ENCODE measurements at places on chromosomes 6 and 20.

DNA sequence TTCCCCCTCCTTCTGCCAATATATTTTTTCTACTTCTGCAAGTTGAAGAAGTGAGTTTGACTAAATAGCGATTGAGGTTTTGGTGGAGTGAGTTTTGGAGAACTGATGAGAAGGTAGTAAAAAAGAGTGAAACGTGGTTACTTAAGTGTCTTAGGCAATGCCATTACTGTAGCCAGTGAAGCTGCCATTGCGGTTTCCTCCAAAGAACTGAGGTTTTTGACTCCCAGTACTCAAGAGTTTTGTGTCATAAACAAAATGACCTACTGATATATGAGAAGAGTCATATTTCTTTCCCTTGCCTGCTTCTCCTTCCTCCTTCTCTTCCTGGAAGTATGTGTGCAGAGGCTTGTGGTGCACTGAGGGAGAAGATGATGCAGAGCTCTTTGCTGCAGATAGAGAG, 554.5 kb upstream of the MAP3K7 start:
- DNase-seq = no peak

GRCh38 chr20:43662943-43663655, 3.8 kb upstream of the MYBL2 start:
- no peak for DNase-seq

GRCh38 chr6:147179809-147180208, 24.4 kb upstream of the STXBP5 start:
- DNase-seq = no peak

- no peak for DNase-seq
Measured at GRCh38 chr6:117739869-117740268, 64.6 kb downstream of the NUS1 start.

GRCh38 chr20:46264391-46265266, 43.7 kb downstream of the CDH22 start:
- DNase-seq = no peak

DNA sequence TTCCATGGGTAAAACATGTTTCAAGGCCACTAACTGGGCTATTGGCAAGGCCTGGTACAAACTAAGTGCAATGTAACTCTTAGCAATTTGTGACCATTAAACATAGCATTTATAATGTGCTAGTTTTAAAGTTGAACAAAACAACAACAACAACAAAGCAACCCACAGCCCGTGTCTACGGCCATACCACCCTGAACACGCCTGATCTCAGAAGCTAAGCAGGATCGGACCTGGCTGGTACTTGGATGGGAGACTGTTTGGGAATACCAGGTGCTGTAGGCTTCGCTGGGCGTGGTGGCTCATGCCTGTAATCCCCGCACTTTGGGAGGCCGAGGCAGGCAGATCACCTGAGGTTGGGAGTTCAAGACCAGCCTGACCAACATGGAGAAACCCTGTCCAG, 61.0 kb downstream of the SGK1 start:
- no peak for DNase-seq

DNA sequence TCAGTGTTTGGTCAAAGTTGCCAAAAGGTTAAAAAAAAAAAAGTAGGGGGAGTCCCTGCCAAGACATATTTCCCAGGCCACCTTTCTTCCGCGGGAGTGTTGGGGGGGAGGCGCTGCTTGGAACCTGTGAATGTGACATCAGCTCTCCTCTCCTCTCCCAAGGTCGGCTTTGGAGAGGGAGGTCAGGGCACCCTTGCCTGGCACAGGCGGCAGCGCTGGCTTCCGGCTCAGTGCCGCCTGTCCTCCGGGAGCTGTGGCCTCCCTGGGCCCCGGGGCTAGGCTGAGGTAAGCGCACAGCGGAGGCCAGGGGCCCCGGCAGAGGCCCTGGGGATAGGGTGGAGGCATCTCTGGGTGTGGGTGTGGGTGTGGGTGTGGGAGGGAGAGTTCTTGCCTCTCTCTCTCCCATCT, 1.9 kb upstream of the EDN1 start:
- DNase-seq = no peak

DNA sequence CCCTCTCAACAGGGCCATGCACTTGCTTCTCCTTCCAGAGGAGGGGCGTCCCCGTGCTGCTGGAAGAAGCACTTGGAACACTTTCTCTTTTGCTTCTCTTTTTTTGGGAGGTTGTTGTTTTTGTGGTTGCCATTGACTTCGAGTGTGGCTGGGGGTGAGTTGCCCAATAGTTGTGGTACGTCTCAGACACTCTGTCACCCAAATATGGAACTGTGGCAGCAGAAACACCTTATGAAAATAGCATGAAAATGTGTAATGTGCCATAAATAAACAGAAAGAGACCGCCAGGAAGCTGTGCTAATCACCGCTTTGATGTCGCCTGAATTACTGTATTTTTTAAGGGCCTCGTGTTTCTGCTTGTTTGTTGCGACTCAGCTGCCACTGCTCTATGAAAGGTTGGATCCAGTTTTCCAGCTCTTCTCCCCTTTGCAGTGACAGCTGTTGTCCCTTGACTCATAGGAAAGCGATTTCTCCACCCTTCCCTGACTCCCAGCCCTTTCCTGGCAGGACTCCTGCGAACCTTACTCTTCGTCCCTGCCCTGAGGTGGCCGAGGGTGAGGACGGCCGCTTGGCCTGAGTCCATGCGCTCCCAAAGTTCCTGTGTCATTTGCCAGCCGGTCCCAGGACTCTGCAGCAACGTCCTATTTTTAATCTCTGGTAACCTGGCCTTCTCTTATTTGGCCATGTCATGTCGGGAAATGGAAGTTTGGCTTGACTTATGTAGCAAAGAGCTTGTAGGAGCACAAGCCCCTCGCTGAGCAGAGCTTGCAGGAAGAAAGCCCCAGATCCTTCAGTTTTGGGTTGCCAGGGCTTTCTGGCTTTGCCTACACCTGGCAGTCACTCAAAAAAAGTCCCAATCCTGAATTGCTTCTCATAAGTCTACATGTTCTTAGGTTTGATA, 694.6 kb downstream of the QKI start:
- no peak for DNase-seq

GRCh38 chr6:31121131-31121790, 1.0 kb upstream of the CDSN start:
- DNase-seq = no peak

GRCh38 chr6:142297996-142298753, 3.6 kb upstream of the ADGRG6 start:
- DNase-seq = no peak

DNA sequence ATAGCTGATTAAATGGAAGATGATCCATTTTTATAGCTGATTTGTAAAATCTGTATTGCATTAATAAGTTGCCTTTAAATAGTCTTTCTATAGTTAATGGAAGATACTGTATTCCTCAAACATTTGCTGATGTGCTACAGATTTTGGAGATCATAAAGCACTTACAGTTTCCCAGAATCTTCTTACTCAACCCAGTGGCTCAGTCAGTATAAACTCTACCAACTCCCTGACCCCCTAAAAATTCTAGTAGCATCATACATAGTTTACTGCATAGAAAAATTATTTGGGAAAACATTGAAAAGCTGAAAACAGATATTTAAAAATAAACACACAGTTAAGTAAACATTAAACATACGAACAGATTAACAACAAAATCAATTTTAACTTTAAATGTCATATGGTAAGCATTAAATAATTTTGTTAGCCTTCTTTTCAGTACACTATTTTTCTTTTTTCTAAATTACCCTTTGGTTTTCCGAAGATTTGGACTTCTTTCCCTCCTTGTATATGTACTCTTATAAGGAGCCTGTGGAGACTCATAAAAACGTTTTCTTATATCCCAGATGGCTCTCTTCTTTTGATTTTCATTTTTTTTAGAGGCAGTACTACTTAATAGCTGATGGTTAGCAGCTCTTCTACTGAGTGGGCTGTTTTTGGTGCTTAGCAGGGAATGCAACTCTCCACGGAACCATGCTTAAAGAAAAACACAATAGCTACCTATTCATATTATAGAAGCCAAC, 62.7 kb upstream of the BMP5 start:
- DNase-seq = no peak

- DNase-seq = no peak
Measured at GRCh38 chr6:73879501-73880293, 183.7 kb downstream of the CD109 start.

- DNase-seq = no peak
Measured at GRCh38 chr6:82072751-82073150, 174.8 kb downstream of the IBTK start.

DNA sequence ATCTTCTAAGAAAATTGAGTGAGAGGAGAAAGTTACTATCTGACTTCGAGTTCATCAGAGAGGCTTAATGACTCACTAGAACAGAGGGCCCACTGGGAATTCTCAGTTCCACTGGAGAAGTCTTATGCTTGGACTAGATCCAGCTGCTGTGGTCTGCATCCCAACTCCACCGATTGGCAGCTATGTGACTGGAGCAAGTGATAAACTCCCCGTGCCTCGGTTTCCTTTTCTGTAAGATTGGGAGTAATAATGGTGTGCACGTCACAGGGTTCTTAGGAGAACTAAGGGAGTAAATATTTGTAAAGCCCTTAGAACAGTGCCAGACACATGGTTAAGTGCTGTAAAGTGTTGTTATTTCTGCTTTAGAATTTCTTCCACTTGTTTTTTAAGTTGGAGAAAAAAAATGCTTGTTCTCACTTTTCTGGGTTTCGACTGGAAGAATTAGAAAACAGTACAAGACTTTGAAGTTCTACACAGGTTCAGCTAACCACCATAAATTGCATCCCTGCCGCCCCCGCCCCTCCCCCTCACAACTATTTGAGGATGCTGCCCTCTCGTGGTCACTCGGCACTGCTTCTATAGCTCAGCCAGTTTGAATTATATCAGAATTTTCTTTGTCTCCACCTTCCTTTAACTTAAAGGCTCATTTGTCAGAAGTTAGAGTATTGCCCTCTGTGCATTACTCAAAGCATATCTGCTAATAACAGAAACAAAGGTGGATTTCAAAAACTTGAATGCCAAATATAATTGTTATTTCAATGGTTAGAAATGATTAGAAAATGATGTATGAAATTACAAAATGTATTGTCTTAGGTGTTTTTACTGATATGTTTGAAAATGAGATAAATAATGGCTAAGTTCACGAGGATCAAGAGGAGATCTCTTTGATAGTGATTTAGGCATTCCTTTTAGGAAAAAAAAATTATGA, 95.0 kb upstream of the IFNGR1 start:
- peak; percentile 39 for DNase-seq

DNA sequence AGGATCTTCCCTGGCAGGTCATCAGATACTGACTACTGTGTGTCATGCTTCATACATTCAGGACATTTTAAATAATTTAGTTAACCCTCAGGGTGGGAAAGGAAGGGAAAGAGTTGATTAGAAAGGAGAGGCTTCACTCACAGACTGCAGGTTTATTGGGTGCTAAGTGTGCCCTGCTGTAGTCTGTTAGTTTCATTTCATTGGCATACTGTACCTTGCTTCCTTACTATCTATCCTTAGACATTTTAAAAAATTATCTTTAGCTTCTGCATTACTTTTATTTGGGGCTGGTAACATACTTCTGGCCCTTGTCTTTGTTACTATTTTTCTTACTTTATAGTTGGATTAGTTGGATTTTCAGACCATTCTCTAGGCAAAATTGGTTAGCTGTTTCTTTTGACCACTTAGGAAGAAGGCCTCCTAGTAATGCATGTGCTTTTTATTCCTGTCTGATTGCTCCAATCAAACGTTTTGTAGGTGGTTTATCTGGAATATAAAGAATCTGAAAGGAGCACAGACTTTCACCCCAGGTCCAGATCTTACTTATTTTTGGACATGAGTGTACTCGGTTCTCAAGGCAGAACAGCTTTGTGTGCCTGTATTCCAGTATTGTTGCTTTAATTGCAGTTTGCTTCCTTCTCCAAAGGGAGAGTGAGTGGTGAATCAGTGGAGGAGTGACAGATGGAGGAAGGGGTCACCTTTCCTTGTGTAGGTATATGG, 82.7 kb upstream of the PRDM1 start:
- no peak for DNase-seq
